NCI-H446 (cell line): ENCODE measurements at places on chromosomes 3 and 15.

- DNase-seq: no peak
Measured at GRCh38 chr15:31260646-31261265, 65.9 kb upstream of the KLF13 start.

GRCh38 chr15:65766422-65767263 lies 25.4 kb downstream of the DENND4A start:
- DNase-seq: no peak

- peak; percentile 96 for DNase-seq
Measured at GRCh38 chr3:119018690-119019463, 15.8 kb downstream of the IGSF11 start.

GRCh38 chr3:148955544-148956346 lies 35.6 kb upstream of the GYG1 start:
- peak; percentile 46 for DNase-seq

DNA sequence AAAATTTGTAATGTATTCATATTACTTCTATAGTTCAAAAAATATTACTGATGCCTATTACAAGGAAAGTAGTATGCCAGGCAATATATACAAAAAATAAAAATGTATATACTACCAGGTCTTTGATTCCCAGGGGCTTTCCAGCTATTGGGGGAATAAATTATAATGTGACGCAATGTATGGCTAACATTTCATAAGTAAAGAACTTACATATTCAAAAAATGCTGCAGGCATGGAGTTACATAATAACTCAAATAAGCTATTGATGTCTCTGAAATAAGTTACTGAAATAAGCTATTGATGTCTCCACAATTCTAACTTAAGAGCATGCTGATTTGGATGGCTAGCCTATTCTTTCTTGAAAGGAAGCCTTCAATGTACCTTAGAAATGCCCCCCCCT lies 30.2 kb downstream of the MCCC1 start:
- DNase-seq: no peak

DNA sequence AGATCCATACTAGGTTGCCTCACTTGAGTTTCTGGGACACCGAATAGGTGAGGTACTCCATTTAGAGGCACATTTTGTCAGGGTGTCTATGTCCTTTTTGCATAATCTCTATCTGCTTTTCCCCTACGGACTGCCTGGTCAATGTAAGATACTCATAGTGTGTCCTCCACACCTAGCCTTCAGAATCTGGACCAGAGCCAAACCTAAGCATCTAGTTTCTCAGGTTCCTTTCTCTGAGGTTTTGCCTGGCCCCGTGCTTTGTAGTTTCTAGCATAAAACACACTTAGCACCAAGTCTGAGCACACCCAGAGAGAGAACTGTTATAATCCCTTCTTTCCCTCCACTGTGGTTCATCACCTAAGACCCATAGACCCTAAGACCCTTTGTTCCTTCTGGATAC lies 105.9 kb upstream of the MLF1 start:
- no peak for DNase-seq
